IMR-90 (cell line): ENCODE measurements at places on chromosomes 5 and 9. TPM values are rescaled to one million over a fixed set of nuclear protein-coding genes. Genes with fewer than 3 reads are reported as not detected.

Gene ADCY2
- total RNA-seq: not detected in 2 replicates

Gene PRDM9
- not detected in 2 replicates for total RNA-seq

Gene TEK
- 10.8 and 11.7 TPM in 2 replicates for total RNA-seq

Gene DNAJB5
- 11.7 and 14.9 TPM in 2 replicates for total RNA-seq

Gene SETD9
- 8.1 and 8.9 TPM in 2 replicates for total RNA-seq

Gene OTP
- not detected in 2 replicates for total RNA-seq

Gene AHRR
- total RNA-seq: 15.6 and 16.7 TPM in 2 replicates

Gene CARTPT
- total RNA-seq: not detected in 2 replicates

Gene IRX1
- not detected in 2 replicates for total RNA-seq
